ENCODE measurements at places on chromosomes 16 and 17.

DNA sequence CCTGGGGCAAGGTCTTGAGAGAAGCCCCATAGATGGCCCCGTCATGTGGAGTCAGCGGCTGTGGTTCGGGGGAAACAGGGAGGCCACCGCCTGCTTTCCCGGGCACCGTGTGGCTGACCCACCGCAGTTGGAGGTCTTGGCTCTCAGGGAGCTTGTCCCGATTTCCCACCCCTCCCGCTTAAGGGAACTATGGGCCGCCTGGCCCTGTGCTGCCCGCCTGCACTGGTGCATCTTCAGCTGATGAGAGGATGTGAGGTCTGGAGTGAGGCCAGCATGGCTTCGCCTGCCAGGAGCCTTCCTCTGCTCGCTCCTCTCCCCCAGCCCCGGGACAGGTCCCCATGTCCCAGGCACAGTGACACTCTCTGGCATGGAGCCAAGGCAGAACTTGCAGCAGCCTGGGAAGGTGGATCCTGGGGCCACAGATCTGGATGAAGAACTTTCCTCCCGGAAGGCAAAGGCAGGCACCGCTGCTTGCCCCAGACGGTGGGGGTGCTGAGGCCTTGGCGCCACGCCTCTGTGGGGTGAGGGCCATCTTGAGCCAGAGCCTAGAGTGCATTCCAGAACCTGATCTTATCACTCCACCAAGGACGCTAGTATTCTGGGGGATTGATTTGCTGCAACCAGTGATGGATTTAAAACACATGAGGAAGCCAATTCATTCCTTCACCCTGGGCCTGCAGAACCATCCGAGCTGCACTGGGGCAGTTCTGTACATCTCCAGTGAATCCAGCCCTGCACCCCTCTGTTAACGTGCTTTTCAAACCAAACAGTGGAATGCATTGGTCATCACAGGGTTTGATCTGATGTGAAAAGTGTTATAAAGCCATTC lies 178.6 kb upstream of the TNRC6C start:
- no peak for DNase-seq

GRCh38 chr17:10687499-10687898 lies 9.8 kb downstream of the SCO1 start:
- no peak for DNase-seq

DNA sequence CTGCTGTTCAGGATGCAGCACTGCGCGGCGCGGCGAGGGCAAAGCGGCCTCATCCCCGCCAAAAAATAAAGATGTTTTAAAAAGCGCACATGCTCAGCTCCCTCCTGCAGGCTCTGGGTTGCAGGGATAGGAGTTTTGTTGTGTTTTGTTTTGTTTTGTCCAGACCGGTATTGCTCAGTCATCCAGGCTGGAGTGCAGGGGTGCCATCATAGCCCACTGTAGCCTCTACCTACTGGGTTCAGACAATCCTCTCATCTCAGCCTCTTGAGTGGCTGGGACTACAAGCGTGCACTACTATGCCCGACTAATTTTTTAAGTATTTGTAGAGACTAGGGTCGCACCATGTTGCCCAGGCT lies 636 bp downstream of the WWOX start:
- DNase-seq: no peak

- no peak for DNase-seq
Observed at GRCh38 chr17:39229274-39229913, 3.6 kb upstream of the STAC2 start.

- DNase-seq: no peak
Observed at GRCh38 chr16:52470585-52470984, 76.4 kb downstream of the TOX3 start.

DNA sequence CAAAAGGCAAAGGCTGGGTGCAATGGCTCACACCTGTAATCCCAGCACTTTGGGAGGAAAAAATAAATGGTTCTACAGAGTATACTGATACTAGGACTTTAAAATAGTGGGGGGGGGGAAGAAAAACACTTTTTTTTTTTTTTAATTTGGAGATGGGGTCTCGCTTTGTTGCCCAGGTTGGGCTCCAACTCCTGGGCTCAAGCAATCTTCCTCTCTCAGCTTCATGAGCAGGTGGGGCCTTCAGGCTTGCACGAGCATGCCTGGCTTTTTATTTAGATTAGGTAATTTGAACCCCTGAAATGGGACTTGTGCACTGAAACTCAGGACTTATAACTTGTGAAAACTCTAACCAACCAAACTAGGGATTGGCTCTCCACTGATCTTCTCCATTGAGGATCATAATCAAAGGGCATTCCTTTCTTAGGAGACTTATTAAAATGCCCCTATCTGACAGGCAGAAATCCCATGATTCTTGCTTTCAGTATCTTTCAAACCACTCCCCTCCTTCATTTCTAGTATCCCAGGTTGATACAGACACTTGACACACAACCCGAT lies 16.9 kb downstream of the GRB2 start:
- DNase-seq: no peak

- DNase-seq: no peak
Observed at GRCh38 chr16:69904495-69905170, 46.5 kb upstream of the CLEC18A start.

GRCh38 chr17:49344914-49345313 lies 17.1 kb downstream of the ZNF652 start:
- DNase-seq: no peak

- DNase-seq: peak; percentile 58
Observed at GRCh38 chr16:70611224-70611598, 35.1 kb upstream of the IL34 start.

- DNase-seq: no peak
Observed at GRCh38 chr16:69443927-69444631, 19.7 kb downstream of the CYB5B start.

Measured in WTC11 (cell line).